Lower leg skin (tissue), 4 donors: ENCODE measurements at places on chromosomes 1 and 21.

GRCh38 chr21:42413093-42413492, 9.4 kb downstream of the UBASH3A start:
- peak; percentile 62 for DNase-seq

DNA sequence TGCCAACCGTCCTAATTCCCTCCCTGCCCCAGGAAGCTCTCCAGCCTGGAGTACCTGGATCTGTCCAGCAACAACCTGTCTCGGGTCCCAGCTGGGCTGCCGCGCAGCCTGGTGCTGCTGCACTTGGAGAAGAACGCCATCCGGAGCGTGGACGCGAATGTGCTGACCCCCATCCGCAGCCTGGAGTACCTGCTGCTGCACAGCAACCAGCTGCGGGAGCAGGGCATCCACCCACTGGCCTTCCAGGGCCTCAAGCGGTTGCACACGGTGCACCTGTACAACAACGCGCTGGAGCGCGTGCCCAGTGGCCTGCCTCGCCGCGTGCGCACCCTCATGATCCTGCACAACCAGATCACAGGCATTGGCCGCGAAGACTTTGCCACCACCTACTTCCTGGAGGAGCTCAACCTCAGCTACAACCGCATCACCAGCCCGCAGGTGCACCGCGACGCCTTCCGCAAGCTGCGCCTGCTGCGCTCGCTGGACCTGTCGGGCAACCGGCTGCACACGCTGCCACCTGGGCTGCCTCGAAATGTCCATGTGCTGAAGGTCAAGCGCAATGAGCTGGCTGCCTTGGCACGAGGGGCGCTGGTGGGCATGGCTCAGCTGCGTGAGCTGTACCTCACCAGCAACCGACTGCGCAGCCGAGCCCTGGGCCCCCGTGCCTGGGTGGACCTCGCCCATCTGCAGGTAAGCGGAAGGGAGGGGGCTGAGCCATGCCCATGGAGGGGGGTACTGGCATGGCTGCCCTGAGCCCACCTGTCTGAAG, 16.5 kb downstream of the PODN start:
- no peak for DNase-seq

GRCh38 chr1:221468546-221468945, 273.3 kb downstream of the DUSP10 start:
- DNase-seq: no peak

- no peak for DNase-seq
These were observed 893.5 kb downstream of the LTN1 start for GRCh38 chr21:28099001-28099705.

- DNase-seq: no peak
These were observed 114.4 kb upstream of the ZC3H12A start for GRCh38 chr1:37360011-37360410.

GRCh38 chr1:215407575-215407974, 159.5 kb upstream of the KCTD3 start:
- DNase-seq: peak; percentile 27

GRCh38 chr1:87179076-87179810, 149.4 kb upstream of the LMO4 start:
- DNase-seq: no peak

DNA sequence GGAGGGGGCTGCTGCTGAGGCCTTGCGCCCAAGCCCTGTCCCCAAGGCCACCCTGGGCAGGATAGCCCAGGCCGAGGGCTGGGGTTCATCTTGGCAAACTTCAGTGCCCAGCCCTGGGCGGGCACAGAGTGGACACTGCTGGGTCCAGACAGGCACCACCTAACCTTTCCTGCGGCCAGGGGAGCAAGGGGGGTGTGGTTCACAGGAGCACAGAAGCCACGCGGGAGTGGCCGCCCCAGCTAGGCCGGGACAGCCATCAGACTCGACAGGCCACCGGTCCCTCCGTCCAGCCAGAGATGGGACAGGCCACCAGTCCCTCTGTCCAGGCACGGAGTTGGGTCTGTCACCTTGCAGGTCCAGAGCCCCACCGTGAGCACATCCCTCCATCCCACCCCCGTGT, 28.9 kb downstream of the ARHGEF16 start:
- no peak for DNase-seq

DNA sequence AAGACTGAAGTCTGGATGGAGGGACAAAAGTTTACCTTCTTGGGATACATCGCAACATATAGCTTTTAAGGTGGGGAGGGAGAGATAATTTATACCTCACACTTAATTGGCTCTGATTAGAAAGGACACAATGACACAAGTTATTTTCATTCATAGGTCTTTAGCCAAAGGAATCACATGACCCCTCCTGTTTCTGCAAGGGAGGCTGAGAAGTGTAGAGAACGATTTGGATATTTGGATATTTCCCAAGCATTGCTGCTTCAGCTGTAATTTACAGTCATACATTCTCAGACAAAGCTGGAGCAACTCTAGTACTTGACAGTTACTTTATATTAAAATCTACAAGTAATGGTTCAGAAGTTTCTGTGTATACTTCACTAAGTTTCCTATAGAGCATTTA, 24.2 kb downstream of the DAP3 start:
- no peak for DNase-seq

DNA sequence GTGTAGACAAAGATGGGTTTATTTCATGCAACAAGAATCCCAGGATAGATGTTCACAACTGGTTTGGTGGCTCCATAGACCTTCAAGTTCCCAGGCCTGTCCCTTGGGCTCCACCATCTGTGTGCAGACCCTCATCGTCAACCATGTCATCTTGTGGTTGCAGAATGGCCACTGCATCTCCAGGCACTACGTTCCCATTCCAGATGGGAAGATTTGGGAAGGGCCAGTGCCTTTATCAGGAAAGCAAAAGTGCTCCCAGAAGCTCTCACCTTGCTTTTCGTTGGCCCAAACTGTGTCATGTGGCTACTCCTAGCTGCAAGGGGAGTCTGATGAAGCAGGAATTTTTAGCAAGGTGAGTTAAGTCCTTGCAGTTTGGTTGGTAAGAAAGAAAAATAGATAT, 12.8 kb downstream of the TMCC2 start:
- peak; percentile 34 for DNase-seq

- DNase-seq: no peak
These were observed 8.0 kb downstream of the ECHDC2 start for GRCh38 chr1:52913537-52913936.

DNA sequence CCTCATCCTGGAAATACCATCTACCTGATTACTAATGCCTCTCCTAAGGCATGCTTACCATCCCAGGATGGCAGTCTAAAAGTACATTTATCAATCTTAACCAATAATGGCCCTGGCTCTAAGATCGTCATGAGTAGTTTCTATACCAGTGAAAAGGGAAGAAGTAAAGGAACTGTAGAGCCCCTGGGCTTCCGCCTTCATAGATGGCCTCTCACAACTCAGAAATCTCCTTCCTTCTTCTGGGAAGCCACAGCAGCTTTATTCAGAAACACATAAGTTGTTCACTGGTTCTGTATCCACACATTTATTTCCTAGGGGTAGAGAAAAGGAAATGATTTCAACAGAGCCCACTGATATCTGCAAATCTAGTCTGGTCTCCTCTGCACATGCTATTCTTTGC, 41.0 kb upstream of the CD5L start:
- DNase-seq: no peak

DNA sequence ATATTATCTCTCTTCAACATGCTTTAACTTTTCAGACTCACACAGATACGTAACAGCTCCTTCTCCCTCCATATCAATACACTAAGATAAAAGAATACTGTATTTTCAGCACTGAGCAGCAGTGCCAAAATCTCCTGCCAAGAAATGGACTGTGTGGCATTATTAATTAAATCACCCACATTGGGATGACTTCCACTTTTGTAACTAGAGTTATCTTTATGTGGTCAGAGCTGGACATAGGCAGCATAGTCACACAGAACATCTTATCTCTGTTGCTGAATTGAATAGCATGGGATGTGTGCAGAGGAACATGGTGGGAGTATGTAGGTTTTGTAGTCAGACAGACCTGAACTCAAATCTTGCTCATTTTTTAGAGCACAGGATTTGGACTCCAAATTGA, 41.4 kb upstream of the CACYBP start:
- no peak for DNase-seq

- no peak for DNase-seq
These were observed 5.4 kb downstream of the CNTN2 start for GRCh38 chr1:205048382-205048781.

- DNase-seq: peak; percentile 67
These were observed 17.5 kb downstream of the TRPM2 start for GRCh38 chr21:44370786-44371410.

DNA sequence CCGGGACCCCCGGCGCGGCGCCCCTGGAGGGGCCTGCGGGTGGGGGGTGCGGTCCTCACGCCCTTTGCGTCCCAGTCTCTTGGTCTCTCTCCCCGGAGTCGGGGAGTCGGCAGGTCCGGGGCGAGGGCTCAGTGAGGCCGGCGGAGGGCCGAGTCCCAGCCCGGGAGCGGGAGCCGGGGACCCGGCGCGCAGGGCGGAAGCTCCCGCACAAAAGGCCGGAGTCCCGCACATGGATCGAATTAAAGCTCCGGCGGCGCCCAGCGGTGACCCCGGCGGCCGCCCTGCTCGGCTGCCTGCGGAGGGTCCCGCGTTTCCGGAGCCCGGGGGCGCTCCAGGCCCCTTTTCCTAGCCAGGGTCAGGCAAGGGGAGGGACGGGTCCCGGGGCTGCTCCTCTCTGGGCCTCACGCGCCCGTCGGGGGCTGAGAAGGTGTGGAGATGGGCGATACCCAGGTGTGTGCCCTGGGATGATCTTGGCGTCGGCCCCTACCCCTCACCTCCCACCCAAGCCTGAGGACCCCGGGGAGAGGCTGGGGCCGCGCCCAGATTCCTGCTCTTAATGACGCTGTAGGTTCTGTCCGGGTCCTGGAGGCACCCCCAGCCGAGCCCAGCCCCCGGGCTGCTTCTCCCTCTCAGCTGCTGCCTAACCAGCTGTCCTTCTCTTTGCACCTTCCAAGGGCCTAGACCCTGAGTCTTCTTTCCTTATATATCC, 512 bp downstream of the FBLIM1 start:
- DNase-seq: no peak

GRCh38 chr1:4224684-4225467, 324.8 kb upstream of the C1orf174 start:
- no peak for DNase-seq

DNA sequence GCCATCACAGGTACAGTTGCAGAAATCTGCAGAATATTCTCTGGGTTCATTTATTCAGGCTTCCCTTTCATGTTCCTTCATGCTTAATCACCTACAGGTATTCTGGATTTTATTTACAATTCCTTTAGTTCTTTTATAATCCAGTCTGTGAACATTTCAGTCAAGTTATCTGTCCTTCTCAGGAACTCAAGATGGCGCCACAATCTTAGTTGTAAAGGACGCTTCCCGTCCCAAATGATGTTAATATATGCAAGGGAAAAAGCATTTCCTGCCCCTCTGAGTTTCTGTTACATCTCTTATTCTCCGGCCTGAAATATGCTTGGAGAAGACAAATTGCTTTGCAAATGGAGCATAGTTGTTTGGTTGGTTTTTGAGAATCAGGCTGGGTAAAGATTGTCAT, 19.3 kb downstream of the F3 start:
- no peak for DNase-seq

DNA sequence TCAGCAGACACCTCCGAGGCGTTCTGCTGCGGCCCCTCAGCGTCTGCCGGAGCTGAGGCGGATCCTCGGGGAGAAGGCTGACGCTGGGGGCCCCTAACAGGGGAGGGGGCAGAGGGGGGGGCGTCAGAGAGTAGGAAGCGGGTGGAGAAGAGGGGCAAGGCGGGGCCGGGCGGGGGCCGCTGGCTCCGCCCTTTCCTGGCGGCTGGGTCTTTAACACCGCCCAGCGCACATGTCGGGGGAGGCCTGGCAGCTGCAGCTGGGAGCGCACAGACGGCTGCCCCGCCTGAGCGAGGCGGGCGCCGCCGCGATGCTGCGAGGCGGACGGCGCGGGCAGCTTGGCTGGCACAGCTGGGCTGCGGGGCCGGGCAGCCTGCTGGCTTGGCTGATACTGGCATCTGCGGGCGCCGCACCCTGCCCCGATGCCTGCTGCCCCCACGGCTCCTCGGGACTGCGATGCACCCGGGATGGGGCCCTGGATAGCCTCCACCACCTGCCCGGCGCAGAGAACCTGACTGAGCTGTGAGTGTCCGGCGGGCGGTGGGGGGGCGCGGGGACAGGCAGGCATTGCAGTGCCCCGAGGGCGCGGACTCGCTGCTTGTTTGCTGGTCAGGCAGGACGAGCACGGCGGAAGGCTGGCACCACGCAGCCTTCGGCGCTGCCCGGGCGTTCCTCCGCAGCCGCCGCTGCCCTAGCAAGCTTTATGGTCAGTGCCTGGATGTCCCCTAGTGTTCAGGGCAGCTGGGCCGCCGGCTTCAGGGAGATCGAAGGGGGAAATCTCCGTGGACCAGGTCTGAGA, at the start of gene NTRK1:
Gene NTRK1 (plus strand): TSS at position 238 of the 796 bp plus-strand sequence. CDS start 70 bp downstream, at position 308.
- no peak for DNase-seq

DNA sequence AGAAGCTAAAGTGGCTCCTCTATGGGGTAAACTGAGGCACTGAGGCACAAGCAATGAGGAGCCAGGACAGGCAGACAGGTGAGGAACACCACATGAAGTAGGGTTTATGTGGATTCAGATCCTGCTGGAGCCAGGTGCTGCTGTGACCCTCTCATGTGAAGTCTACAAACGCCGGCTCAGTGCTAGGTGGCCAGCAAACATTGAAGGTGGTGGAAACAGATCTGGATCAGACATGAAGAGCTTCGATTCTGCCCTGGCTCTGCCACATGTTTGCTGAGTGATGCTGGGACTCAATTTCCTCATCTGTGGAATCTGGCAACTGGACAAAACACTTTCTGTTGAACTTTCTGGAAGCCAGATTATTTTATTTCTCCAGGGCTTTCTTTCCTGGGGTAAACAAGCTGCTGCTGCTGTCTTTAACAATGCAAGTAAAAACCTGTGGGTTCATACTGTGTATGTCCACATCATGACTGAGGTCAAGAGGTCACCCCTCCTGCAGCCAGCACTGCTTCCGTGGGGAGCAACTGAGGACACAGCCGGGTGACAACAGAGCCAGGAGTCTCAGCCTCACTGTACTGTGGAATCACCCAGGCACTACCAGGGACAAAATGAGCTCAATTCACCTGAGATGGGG, 33.3 kb downstream of the HMGB4 start:
- no peak for DNase-seq

- DNase-seq: no peak
These were observed 472.7 kb downstream of the NPHP4 start for GRCh38 chr1:5519366-5520135.

- DNase-seq: no peak
These were observed 690.7 kb downstream of the NCAM2 start for GRCh38 chr21:21688889-21689288.

- no peak for DNase-seq
These were observed 65.6 kb downstream of the PRKCZ start for GRCh38 chr1:2115702-2116341.

GRCh38 chr1:65471861-65472332, 51.4 kb downstream of the LEPR start:
- DNase-seq: no peak

- DNase-seq: peak; percentile 65
These were observed 440 bp downstream of the PIGP start for GRCh38 chr21:37072274-37072987.

GRCh38 chr21:33974513-33975468, 59.2 kb upstream of the ATP5PO start:
- no peak for DNase-seq

DNA sequence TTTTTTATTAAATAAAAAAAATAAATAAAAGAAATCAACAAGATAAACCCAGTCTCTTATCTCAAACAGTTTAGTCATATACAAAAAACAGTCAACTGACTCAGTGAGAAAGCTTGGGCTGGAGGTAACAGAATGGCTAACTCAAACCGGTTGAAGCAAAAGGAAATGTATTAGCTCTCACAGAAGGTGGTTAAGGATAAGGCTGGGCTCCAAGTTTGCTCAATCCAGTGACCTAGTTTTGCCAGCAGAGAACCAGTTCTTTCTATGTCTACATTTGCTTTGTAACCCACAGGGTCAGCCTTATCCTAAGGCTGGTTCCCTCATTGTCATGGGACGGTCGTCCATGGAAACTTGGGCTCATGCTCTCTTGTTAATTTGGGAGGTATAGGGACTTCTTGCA, 144.5 kb upstream of the L1TD1 start:
- no peak for DNase-seq
